ENCODE measurements at places on chromosomes 5 and 9.

- DNase-seq = peak; percentile 44
Observed at GRCh38 chr5:13632676-13633075, 311.8 kb downstream of the DNAH5 start.

DNA sequence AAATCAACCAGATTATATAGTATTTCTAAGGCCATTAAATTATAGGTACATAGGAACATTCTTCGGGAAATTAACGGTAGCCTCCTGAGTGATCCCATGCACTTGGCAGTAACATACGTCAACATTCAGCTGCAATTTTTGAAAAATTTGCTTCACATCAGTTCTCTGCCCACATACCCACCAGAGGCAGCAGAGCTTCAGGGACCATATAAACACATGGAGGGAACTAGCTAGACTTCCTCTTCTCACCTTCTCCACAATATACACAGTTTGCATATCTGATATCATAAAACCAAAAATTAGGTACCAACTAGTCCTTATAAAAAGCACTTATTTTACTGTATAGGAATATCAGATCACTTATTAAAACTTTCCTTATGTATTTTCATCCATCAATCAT lies 4.8 kb downstream of the PSIP1 start:
- no peak for DNase-seq

- DNase-seq = no peak
Observed at GRCh38 chr9:19378647-19379046, 1.4 kb downstream of the RPS6 start.

- no peak for DNase-seq
Observed at GRCh38 chr5:105101577-105101976, 1539.0 kb upstream of the NUDT12 start.

GRCh38 chr5:122083535-122083934 lies 5.5 kb upstream of the LOX start:
- DNase-seq = no peak

- DNase-seq = no peak
Observed at GRCh38 chr5:158563760-158564390, 535.8 kb downstream of the EBF1 start.
